ENCODE measurements at places on chromosomes 1 and 21.

DNA sequence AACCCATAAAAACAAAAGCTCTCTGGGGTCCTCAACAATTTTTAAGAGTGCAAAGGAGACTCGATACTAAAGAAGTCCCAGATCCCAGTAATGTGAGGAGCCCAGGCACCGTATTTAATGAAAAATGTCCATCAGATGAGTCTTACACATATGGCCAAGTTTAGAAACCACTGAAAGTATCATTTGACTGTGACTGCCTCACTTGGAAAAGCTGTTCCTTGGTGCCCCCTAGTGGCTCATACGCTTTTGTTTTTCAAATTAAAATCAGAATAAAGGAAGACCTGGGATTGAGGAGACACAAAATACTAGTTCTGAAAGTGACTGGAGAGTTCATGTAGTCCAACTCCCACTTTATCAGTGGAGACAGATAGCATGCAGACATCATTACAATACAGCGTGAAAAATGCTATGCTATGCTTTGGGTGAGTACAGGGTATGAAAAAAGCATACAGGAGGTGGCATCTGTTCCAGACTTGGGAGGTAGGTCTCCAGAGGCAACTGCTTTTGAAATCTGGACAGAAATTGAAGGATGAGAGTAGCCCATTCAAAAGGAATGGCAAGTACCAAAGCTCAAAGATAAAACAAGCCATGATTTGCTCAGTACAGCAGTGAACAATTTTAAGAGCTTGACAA is 33.8 kb downstream of the GDAP2 start:
- no peak for DNase-seq

DNA sequence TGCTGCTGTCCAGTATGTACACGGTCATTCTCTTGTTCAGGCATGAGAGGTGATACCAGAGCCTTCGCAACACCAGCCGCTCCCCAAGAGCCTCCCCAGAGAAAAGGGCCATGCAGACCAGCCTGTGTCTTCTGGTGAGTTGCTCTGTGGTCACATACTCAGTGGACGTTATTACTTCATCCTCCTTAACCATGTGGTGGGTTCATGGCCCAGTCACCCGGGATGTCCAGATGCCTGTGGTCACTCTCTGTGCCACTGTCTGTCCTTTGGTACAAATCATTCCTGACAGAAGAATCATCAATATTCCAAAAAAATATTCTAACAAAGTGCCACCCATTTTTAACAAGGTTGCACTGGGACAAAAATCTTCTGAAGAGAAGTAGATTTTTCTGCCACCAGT is 8.8 kb upstream of the ZNF124 start:
- DNase-seq, result no peak

DNA sequence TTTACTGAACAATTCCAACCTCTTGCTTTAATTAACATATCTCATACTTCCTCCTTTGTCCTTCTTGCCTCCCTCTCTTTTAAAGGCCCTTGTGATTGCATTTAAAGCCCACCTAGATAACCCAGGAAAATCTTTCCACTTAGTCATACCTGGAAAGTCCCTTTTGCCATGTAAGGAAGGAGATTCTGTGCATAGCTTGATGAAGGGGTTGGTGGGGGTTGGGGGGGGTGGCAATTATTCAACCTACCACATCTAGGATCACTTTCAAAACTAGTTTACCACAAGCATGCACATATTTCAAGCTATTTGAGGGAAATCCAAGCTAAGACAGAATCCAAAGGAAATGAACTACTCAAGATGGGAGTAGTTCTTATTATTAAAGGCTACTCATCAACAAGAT is 249.1 kb upstream of the PTBP2 start:
- no peak for DNase-seq

- no peak for DNase-seq
These were observed 82.6 kb downstream of the GPR161 start for GRCh38 chr1:168054117-168054516.

- DNase-seq, result no peak
These were observed 85.3 kb downstream of the FOXD2 start for GRCh38 chr1:47522935-47523834.
